ENCODE measurements at places on chromosomes 7 and 10.

DNA sequence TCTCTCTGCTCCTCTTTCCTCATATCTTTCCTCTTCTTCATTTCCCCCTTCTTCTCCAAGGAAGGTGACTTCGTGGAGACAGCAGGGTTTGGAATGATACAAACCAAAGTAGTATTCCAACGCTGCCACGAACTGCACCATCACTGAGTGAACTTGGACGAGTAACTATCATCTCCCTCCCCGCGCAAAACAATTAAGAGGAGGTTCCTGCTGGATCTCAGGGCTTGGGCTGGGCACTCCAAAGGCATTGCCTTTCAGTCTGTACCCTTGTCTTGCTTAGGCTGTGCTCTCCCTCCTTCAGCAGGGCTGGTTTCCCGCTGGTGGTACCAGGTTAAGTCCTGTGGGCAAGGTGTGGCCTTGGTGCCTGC lies 790 bp upstream of the PITX3 start:
- no peak for DNase-seq

DNA sequence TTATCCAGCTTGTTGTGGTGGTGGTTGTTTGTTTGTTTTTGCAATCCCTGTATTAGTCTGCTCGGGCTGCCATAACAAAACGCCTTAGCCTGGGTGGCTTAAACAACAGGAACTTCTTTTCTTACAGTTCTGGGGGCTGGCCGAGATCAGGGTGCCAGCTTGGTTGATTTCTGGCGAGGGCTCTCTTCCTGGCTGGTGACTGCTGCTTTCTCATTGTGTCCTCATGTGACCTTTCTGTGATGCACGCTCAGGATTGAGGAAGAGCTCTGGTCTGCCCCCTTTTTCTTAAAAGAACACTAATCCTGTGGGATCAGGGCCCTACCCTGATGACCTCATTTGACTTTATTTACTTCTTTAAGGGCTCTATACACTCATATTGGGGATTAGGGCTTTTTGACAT lies 107.1 kb upstream of the NRP1 start:
- peak; percentile 19 for DNase-seq

DNA sequence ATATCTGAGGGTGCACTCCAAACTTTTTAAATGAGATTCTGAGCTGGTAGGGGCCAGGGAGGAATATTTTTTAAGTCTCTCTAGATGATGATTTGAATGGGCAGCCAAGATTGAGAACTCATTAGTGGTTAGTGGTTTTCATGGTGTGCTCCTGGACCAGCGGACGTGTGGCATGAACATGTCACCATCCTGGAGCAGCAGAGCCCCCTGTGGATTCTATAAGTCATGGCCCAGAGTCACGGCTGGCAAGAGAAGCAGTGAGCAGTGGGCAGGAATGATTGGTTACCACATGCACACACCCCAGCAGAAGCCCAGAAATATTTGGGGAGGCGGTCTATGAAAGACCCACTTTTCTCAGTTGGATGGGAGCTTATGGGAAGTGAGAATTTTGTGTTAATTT lies 21.2 kb upstream of the UCN3 start:
- peak; percentile 41 for DNase-seq

- no peak for DNase-seq
Measured at GRCh38 chr10:30812018-30812851, 182.7 kb upstream of the LYZL2 start.

GRCh38 chr7:95976369-95977060 lies 204.2 kb downstream of the DYNC1I1 start:
- DNase-seq: no peak

DNA sequence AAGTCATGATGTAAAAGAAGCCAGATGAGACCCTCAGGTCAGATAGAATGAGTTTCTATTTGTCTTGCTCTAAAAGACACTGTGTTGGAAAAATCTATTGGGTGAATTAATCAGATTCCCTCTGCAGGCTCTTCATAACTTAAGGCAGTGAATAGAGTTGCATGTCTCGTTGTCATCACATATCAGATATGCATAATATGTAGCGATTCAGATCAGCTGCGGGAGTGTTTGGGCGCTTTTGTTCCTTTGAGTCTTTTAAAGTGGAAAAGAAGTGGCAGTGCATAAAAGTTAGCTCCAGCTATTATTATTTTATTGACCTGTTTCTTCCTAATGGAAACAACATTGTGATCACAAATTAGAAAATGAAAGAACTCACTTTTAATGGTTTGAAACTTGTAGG lies 84.4 kb downstream of the CDK14 start:
- no peak for DNase-seq

DNA sequence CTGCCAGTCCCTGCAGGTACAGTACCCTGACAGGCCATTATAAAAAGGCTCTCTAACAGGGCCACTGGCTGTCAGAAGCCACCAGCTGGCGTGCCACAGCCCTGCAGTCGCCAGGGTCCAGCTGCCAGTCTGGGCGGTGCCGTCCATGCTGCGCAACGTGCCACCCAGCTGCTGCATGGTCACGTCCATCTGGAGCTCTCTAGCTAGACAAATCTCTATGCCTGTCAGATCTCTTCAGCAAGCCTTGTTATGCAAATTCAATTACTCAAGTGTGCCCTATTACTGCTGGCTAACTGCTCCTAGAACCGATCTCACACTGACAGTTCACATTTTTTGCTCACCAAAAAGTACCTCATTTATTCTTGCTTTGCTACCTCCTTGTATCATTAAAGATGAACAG lies 75.9 kb downstream of the HIBADH start:
- DNase-seq: no peak

- DNase-seq: no peak
Measured at GRCh38 chr7:10977113-10977512, 3.4 kb downstream of the PHF14 start.

GRCh38 chr10:23826421-23826820 lies 382.5 kb upstream of the KIAA1217 start:
- peak; percentile 21 for DNase-seq

DNA sequence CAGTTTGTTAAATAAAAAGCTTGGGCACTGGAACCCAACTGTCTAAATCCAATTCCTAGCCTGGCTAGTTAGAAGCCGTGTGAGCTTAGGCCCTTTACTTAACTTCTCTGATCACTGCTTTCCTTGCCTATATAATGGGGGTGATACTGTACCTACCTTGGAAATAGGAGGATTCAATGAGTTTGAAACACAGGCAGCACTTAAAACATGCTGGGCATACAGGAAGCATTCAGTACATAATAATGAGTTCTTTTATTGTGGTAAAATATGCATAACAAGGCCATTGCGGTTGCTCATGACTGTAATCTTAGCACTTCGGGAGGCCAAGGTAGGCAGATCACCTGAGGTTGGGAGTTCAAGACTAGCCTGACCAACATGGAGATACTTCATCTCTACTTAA lies 47.4 kb upstream of the SEPHS1 start:
- no peak for DNase-seq

GRCh38 chr10:6667679-6668270 lies 87.7 kb upstream of the PRKCQ start:
- DNase-seq: peak; percentile 63

GRCh38 chr7:44776211-44776610 lies 20.3 kb upstream of the PPIA start:
- DNase-seq: no peak

GRCh38 chr7:5767066-5767465 lies 14.4 kb downstream of the RNF216 start:
- DNase-seq: no peak

DNA sequence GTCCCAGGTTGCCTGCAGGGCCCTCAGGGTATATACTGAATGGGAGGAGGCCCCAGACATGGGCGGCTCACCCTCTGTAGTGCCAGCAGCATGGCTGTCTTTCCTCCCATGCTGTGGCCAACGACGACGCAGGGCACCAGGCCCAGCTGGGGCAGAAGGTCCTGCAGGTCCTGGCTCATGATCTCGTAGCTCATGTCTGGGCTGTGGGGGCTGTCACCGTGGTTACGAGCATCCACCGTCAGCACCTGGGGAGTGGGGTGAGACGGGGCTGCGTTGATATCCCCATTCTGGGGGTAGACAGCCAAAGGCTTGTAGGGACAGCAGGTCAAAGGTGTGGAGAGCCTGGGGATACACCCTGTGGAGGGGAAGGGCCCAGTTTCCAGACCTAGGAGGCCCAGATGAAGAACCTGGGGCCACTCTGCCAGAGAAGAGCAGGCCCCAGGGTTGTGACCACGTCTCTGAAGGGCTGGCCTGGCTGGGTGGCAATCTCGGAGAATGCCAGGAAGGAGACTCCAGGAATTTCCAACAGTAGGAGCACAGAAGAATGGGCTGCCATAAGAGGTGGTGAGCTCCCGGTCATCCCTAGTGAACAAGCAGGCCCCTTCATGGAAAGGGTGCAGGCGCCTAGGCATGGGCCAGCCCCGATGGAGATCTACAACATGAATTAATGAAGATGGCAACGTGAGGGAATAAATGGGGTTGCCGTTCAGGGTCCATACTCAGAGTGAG lies 947 bp downstream of the ABHD11 start:
- DNase-seq: no peak

DNA sequence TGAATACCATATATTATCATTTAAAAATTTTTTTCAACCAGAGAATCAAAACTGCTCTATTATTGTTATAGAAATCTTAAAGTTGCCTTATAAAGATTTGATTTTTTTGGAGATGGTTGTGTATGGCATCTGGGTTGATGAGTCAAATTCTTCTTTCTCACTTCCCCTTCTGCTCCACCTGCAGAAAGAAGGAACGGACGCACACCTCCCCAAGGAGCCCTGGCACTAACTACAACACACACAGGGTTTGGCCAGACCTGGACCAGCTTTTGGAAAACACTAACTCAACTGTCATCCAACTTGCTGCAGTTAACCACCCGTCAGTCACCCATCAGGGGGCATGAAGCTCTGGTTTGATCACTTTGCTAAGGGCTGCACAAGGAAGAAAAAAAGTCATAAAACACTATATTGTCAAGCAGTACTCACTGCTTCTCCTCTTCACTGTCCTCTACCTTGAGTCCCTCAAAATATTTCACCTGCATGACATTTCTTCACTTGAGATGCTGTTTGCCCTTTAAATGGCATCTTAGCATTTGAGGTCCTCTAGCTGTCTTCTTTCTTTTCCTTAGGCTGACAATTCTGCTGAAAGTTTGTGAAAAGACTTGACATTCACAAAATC lies 266.7 kb upstream of the PHF14 start:
- no peak for DNase-seq

DNA sequence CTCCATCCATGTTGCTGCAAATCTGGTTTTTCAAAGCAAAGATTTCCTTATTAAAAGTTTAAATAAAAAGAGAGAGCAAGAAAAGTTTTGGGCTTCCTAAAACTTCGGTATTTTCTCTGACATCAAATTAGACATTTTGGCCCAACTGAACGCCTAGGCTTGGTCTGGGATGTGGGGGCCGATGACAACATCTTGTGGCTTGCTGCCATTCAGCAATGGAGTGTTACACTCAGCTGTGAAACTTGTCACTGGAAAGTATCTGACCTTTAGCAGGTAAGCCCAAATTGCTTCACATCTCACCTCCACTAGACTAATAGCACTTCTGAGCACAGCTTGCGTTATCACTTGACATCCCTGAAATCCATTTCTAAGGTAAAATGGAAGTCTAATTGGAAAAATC lies 320.6 kb downstream of the GATA3 start:
- no peak for DNase-seq

DNA sequence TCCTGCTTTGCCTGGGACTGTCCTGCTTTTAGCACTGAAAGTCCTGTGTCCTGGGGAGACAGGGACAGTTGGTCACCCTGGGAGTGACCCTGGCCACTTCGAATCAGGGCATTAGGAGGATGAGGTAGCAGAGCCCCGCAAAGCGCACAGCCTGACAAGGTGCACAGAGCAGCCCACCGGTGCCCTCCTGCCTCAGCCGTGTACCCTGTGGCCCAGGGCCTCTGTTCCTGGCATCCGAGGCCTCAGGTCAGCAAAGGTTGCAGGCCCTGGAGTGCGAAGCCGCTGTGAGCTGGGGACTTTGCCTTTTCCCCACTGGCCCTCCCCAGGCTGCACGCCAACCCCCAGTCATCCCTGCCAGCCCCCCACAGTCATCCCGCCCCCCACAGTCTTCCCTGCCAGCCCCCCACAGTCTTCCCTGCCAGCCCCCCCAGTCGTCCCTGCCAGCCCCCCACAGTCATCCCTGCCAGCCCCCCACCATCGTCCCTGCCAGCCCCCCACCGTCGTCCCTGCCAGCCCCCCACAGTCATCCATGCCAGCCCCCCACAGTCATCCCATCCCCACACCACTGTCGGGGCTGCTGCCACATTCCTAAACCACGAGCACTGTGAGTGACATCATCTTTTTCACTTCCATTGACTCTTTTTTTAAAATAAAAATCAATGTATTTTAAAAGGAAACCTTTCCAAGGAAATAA lies 91.8 kb downstream of the RGS10 start:
- no peak for DNase-seq

- peak; percentile 79 for DNase-seq
Measured at GRCh38 chr10:103181244-103181643, 11.8 kb downstream of the NT5C2 start.

DNA sequence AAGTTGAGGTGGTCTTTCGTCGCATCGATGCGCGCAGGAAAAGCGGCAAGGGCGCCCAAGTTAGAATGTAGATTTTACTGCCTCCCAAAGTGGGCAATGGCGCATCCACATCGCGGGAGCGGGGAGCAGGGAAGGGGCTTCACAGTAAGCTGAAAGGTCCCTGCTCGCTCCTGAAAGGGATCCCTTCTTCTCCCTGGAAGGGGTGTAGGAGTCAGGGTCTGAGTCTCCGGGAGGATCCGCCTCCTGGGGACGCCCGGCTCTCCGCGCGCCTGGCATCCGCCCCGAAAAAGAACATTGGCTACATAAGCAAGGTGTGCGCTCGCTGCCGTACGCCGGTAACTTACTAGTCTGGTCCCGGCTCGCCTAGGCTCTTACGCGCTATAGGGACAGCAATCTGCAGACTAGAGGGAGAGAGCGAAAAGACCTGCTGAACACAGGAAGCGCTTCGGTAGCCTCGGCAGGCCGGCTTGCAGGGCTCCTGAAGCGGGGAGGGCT lies 804 bp downstream of the UNC5B start:
- no peak for DNase-seq

GRCh38 chr7:116953372-116953905 lies at the start of gene ST7:
ST7 (plus strand) TSS chr7:116953501; CDS start chr7:116953541, 40 bp downstream.
- peak; percentile 75 for DNase-seq

DNA sequence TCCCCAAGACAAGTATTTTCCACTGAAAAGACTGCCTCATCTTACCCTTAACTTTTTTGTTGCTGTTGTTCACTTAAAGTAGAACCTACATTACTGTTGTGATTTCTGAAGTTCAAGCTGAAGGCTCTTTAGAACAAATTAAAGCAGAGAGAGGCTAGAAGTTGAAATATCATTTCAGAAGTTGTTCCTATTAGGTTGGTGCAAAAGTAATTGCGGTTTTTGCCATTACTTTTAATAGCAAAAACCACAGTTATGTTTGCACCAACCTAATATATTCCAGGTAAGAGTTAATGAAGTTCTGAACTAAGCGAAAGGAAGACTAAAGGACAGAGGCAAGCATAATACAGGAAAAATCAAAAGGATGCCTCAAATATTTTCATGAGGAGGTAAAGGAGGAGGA lies 153.7 kb downstream of the CACNA2D1 start:
- DNase-seq: no peak

- no peak for DNase-seq
Measured at GRCh38 chr10:107072786-107073185, 91.7 kb downstream of the SORCS1 start.

Data from suppressor macrophage treated with lipopolysaccharide for 1 hour (primary cell).